ENCODE measurements at places on chromosomes 6 and 20.

DNA sequence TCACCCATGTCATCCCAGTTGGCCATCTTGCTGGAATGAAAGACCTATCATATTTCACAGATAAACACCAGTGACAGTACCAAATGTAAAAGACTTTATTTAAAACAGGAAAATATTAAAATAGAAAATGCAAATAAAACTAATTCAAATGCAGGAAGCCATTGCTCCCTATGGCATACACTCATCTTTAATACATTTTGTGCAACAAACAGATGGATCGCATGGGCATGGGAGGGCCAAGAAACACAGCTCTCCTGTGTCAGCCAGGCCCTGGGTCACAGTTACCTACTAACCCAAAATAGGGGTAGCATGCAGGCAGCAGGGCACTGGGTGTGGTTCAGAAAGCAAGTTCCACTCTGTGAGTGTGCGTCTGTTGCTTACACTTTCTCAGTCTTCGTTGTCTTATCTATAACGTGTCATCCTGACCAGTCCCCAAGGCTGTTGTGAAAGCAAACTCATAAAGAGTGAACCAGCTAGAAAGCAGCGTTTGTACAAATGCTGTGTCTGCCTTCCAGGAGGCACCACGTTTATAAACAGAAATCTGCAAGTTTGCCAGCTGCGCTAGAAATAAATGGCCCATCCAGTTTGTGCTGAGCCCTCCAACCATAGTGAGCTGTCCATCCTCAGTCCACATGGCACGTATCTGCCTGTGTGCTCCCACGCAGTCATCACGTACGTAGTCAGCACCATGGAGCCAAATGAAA is 180.5 kb downstream of the SYNDIG1 start:
- no peak for DNase-seq

- DNase-seq, result no peak
Observed at GRCh38 chr6:34512738-34513115, 43.4 kb downstream of the SPDEF start.

DNA sequence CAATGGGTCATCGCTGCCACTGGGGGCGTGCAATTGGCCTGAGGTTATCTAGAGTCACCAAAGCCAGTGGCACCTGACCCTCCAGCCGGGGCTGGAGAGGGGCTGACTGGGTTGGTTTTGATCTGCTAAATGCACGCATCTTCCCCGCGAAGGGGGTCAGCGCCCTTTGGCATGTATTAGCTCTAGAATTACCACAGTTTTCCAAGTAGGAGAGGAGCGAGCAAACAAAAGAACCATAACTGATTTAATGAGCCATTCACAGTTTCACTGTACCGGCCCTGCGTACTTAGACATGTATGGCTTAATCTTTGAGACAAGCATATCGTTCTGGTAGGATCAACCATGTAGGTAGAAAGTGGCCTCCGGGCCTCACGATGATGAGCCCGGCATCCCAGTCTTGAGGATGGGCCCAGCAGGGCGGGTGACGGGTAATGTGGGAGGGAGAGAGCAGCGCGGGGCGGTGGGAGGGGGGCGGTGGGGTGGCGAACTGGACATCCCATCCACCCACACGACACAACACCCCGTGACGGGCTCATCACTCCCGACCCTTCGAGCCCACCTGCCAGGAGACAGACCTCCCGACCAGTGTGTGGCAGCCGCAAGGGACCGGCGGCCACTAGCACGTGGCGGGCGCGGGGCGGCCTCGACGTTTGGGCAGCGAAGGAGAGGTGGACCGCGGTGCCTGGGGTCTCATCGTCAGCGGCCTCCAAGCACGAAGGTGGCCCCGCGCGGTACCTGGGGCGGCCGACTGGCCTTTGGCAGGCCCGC is 1957.5 kb upstream of the DEFB115 start:
- no peak for DNase-seq

GRCh38 chr6:42993445-42993844 is 9.1 kb downstream of the PPP2R5D start:
- DNase-seq, result no peak

DNA sequence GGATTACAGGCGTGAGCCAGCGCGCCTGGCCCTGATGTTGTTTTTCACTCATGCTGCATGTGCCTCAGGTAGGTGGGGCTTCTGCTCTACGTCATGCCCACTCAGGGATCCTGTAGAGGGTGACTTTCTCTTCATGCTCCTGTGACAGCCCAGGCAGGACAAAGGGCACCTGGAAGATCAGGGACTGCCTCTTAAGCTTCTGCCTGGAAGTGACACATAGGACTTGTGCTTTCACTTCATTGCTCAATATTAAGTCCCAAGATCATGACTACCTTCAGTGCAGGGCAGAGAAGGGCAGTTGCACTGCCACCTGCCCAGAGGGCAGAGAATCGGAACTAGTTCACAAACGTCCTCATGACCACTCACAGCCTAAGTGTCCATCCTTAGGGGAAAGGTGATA is 249.5 kb upstream of the SULF2 start:
- no peak for DNase-seq

- DNase-seq, result peak; percentile 38
Observed at GRCh38 chr6:3236005-3236404, 8.6 kb upstream of the TUBB2B start.

- peak; percentile 82 for DNase-seq
Observed at GRCh38 chr6:125301435-125302391, at the start of gene HDDC2. Gene HDDC2, minus strand, starts transcription at chr6:125301967. Its CDS starts 35 bp downstream, at chr6:125301932.

GRCh38 chr20:376750-377149 is 3.8 kb upstream of the TRIB3 start:
- DNase-seq, result no peak

GRCh38 chr20:25120457-25120856 is 38.5 kb upstream of the VSX1 start:
- DNase-seq, result no peak

DNA sequence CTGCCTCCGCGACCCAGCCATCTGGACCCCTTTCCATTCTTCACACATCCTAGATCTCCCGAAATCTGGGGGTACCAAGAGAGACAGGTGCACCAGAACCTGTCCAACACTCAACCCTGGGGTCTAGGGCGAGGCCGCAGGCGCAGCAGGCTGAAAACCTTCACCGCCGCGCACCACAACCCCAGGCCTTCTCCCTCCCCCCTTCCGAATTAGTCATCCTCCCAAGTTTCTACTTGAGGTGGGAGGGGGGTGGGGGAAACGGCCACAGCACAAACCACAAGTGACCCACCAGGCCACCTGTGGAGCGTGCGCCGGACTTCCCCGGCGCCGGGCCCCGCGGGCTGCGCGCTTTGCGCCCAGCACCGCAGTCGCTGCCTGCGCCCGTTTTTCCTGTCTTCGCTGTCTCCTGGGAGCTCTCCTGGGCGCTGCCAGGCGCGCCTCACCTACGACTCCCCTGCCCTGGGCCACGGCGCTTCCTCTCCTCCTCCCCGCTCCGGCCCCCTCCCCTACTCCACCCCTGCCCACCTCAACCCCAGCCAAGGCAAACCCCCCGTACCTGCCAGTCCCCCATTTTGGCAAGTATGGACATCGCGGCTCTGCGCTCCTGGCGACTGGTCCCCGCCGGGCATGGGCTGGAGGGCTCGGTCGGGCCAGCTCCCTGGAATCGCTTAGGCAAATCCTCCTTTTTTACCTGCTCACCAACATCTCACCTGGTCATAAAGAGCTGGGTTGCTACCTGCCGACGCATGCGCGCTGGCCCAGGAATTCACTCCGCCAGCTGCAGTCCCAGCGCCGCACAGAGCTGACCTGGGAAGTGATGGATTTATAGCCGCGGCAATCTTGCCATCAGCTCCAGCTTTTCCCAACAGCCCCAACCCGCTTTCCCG is 4.2 kb upstream of the TFAP2A start:
- DNase-seq, result peak; percentile 82

DNA sequence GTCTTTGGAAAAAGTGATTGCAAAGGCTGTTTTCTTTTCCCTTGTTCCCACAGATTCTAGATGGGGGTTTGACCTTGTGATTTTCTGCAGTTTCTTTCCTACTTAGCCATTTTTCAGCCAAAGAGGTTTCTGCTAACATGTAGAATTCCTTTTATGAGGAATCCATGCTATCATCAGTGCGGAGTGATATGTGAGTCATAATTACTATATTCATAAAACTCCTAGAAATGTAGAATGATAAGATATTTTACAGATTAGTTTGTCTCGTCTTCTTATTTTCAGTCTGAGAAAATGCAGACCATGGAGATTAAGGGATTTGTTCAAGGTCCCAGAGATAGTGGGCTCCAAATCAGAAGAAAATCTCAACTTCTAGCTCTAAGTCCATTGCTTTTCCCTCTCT is 98.6 kb downstream of the KCNQ5 start:
- no peak for DNase-seq

GRCh38 chr6:56932910-56933477 is 21.9 kb upstream of the BEND6 start:
- no peak for DNase-seq

DNA sequence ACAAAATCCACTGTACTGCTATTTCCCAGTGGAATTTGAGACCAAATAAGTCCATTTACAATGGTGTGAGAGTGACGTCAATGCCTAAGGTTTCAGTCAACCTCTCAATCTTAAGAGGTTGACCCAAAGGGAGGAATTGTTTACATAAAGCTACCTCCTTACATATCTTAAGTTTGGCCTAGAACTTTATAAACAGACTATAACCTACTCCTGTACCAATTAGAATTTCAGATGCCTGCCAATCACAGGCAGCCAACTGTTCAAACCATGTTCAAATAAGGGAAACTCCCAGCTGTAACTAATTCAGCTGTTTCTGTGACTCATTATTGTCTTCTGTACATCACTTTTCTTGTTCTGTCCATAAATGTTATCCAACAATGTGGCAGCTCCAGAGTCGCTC is 14.5 kb downstream of the LGSN start:
- no peak for DNase-seq

DNA sequence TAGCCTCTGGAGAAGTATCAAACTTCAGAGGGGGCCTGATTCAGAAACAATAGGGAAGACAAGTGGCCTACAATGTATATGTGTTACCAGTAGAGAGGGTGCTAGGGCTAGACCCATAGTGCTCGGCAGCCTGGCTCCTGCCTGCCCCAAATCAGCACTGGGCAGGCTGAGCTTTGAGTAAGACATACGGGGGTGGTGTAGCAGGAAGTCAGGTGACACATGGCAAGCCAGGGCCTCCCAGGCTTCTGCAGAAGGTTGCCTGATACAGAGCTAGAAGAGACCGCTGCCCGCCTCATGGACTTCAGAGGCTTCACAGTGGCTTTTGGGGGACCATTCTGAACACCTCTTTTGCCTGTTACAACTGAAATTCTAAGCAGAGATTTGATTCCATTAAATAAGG is 43.4 kb downstream of the RALY start:
- DNase-seq, result no peak

GRCh38 chr20:23269954-23270353 is 80.6 kb upstream of the NXT1 start:
- no peak for DNase-seq

All from GM06990 (cell line).